ENCODE measurements at places on chromosomes 16 and 17.

GRCh38 chr16:85330694-85331188, 218.5 kb upstream of the CIBAR2 start:
- peak; percentile 81 for DNase-seq

DNA sequence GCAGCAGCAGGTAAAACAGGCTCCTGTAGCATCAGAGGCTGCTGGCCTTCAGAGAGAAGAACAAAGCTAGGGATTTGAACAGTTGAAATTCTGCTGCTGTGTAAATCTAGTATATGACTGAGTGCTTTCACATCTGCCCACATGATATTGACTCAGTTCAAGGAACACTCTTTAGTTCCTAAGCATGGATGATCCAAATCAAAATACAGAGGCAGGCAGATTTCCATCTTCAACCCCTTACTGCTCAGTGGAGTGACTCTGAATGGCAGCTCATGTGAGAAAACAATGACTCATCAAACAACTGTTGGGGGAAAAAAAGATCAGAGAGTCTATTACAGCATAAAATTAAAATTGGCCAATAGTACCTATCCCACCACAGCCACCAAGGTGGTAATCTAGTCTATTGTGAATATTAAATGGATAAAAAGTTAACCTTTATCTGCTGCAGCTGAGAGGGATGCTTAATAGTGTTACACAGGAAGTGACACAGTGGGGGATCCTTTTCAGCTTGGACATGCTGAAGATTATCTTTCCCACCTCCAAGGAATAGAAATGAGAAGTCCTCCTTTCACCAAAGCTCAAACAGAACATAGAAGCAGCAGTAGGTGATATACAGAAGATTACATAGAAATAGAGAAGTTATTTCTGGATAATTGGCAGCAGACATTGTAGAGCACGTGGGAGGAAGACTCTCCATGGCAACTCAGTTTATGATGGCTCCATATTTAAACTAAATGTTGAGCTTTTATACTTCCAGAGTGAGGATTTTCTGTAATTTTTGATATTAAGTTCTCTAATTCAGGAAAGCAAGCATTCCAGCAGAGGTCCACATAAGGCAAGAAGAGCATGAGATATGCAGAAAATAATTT, 239.7 kb upstream of the ERCC4 start:
- no peak for DNase-seq

GRCh38 chr17:17377071-17377967, 74.1 kb downstream of the NT5M start:
- DNase-seq, result no peak

DNA sequence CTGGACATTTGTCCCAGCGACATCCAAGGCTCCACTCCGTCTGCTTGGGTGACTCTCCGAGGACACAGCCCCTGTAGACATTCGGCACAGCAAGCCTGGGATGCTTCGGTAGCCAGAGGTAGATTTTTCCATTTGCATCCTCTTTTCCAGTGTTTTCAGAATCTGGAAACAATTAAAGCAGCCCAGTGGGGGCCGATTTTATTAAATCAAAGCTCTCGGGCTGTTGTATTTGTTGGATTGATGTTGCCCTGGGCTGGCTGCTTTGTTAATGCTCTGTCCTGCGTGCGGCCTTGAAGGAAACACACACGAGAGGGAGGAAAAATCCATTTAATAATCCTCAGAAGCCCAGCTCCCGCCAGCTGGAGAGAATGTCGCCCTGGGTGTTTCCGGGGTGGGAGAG, 158.1 kb upstream of the CIBAR2 start:
- DNase-seq, result peak; percentile 20

GRCh38 chr17:63961355-63962212, 11.1 kb downstream of the SCN4A start:
- no peak for DNase-seq

DNA sequence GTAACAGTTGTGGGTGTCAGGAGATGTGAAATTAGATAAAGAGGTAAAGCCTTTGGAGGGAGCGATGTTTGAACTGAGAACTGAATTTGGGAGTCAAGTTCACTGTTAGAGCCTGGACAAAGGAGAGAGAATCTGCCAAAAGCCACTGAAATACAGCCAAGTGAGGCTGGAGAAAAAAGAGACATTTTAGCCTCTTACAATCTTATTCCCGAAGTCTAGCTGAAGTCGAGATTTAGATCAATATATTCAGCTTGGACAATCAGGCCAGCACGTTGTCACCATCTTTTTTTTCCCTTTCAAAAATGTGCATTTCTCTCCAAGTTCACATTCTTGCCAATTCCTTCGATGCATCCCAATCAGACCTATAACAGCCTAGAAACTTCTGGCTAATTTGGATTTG, 312.2 kb downstream of the RBFOX1 start:
- no peak for DNase-seq

DNA sequence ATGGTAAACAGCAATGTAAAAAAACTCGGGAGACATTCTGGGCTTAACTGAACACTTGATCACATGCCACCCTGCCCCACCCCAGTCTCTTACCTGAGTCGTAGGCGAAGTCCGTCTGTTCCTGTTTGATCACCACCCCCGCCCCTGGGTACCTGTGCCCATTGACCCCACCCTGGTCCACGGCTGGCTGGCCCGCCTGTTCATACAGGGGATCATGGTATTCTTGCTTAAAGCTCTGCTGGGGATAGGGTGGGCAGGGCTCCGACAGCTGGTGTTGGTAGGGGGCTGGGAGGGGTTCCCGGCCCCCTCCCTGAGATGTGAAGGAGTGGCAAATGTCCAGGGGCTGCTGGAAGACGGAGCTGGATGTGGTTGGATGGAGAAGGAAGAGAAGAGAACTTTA, 13.6 kb downstream of the ETV4 start:
- DNase-seq, result no peak

DNA sequence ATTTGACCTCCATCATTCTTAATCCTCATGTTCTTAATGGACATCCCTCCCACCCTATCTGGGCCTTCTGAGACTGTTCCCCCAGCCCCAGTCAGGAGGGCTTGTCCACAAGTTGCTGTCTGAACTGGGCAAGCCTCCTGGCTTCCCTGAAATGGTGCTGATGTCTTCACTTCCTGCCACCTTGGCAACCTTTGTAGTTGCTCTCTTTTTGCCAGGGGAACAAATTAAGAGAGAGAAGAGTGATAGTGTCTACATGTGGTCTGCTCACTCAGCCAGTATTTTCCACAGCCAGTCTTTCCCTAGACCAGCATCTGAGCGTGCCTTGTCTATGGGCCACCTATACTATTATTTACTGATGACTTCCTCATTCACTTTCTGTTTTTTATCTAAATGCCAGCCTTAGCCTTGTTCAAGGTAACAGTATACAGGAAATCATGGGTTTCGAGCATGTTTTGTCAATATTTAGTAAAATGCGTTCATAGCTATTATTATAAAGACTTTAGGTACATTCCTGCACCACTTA, 710.1 kb downstream of the MAF start:
- DNase-seq, result no peak

GRCh38 chr16:88925540-88925887, 51.5 kb downstream of the CBFA2T3 start:
- DNase-seq, result no peak

- DNase-seq, result no peak
These were observed 5.6 kb upstream of the ZFHX3 start for GRCh38 chr16:73053364-73054124.

GRCh38 chr16:11252482-11252931, 3.5 kb downstream of the SOCS1 start:
- DNase-seq, result no peak

DNA sequence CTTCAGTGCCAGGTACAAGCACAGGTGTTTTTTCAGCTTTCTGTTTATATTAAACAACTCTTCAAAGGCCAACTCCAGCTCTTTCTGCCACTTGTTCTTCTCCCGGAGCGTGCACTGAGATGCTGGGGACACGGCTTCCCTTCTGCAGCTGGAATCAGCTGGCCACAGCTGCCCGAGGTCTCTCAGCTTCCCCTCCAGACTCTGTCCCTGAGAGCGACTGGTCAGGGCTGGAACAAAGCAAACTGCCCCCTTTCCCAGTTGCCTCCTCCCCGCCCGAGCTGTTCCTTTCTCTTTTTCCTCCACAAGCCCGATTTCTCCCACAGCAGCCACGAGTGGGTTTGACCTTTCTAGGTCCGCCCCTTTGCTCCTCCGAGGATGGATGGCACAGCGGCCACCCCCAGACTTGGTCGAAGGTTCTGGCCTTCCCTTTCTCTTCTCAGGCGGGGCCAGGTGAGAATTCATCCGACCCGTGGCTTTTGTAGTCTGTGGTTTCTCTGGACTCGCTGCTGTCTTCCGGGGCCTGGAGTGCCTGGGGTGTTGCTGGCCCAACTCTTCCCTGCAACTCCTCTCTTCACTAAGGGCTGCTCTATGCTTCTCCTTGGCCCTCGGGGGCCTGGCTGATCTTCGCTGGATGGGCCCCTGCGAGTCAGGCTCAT, 11.5 kb downstream of the CEP295NL start:
- DNase-seq, result no peak

DNA sequence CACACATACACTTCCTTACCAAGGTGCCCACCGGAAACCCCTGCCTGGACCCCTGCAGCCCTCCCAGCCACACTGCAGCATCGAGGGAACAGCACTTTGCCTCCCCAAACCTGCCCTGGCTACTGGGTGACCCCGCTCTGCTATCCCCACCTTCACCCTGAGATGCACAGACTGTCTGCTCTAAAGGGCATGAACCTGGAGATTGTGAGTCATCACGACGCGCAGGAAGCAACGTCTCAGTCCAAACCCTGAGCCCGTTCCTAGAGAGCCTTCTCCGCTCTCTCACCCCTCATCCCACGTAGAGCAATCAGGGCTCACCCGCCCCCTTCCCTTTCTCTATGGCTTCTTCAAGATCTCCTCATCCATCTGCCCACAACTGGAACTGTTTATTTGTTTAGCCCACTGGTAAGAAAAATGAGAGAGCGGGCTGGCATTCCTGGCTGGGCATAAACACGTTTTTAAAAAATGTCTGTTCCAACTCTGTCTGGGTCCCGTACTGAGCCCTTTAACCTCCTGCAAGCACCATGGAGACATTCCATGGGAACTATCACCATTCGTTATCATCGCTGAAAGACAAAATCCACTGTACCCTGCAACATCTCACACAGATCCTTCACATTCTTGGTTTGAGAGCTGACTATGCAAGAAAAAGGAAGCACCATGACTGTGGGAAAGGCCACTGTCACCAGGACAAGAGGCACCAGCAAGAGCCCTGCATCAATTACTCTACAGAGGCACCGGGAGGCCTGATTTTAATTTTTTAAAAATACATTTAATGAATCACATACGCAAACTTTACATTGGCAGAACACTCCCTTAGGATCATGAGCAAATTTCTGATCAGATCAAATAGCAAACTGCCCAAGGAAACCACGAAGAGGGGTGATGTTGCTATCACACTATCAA, 28.2 kb downstream of the ZFHX3 start:
- no peak for DNase-seq

DNA sequence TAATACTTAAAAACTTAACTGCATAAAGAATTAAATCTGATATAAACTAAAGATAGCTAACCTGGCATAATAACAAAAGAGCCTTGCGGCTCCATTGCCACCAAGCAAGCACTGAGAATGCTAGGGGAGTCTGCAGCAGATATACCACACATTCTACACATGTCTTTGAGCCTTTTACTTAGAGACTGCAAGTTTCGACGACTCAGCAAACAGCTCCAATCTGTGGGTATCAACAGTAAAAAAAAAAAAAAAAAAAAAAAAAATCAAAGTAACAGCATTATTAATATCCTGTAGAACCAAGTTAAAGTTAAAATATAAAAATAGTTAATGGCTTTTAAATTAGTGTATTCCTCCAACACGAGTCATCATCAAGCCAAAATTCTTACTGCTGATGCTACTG, 27.8 kb upstream of the INTS2 start:
- no peak for DNase-seq

GRCh38 chr17:65060631-65061254, 4.2 kb upstream of the GNA13 start:
- DNase-seq, result no peak

GRCh38 chr17:77327181-77327565, 186.4 kb downstream of the SEC14L1 start:
- DNase-seq, result no peak

DNA sequence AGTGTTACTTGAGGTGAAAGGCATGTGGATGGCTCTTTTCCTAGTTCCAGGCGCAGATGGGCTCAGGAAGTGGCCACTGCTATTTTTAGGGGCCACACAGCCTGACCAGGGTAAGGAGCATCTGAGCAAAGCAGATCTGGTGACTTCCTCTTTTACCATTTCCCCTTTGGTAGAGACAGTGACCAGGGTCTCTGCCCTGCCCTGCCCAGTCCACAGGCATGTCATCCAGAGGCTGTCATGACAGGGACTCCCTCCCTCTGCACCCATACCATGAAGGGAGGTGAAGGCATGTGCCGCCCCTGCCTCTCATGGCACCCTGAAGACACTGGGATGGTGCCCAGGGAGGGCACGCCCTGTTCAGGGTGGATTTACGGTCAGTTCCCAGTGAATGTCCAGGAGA, 2.2 kb downstream of the PLA2G15 start:
- no peak for DNase-seq

GRCh38 chr16:19559242-19559910, 3.9 kb downstream of the VPS35L start:
- DNase-seq, result peak; percentile 34

DNA sequence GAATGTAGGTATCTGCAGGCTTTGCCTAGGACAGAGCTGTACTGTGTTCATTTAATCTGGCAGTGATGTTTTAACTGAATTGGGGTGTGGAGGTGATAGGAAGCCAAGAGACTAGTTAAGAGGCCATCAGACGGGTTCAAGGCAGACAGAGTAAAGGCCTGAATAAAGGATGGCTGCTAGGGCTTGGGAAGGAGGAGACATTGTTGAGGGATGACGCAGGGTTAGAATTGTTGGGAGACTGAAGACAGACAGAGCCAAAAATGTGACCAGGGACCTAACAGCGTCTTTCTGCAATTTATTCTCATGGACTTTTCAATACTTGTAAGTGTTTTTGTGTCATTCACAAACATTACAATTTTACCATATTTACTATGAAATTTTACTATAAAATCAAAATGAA, 48.6 kb upstream of the MYH10 start:
- no peak for DNase-seq

DNA sequence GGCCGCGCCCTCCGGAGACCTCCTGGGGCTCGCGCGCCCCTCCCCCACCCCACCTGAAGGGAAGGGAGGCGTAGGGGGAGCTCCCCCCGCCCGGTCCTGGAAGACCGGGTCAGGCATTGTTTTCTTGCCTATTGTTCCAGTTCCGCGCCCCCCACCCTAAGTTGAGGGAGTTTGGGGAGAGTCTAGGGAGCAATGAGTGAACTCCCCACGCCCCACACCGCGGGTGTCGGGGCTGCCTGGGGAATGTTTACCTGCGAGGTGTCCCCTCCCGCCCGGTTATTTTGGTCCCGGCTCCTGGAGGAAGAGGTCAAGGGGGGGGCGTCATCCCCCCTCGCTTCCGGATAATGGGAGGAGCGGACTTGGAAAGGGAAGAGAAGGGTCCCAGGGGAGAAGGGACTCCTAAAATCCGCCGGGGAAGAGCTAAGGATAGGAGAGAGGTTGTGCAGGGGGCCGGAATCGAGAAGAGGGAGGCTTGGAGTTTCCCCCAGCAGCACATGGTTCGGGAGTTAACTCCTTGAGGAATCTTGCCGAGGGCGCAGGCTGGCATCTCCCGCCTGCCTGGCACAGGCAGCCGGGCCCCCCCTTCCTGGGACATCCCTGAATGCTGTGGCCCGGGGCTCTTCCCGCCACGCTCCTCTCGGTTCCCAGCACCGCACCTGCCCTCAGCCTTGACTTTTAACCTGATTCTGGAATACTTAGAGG, 881 bp downstream of the MLLT6 start:
- no peak for DNase-seq
